Activated T-helper 9 cell treated with anti-CD3 and anti-CD28 coated beads, Interleukin-2, amount 50 U/mL, for 16 hours (primary cell): ENCODE measurements at places on chromosomes 11 and 22.
A peak's percentile ranks its signal among the peaks of the same experiment; 100 is the strongest.

GRCh38 chr11:124079631-124080326 is 35.5 kb upstream of the VWA5A start:
- no peak for DNase-seq

- DNase-seq, result no peak
Observed at GRCh38 chr11:120180551-120181232, 30.1 kb upstream of the OAF start.

GRCh38 chr11:1870721-1871466 is 18.0 kb downstream of the LSP1 start:
- peak; percentile 28 for DNase-seq

- DNase-seq, result no peak
Observed at GRCh38 chr11:4191031-4191571, 96.5 kb downstream of the RRM1 start.

DNA sequence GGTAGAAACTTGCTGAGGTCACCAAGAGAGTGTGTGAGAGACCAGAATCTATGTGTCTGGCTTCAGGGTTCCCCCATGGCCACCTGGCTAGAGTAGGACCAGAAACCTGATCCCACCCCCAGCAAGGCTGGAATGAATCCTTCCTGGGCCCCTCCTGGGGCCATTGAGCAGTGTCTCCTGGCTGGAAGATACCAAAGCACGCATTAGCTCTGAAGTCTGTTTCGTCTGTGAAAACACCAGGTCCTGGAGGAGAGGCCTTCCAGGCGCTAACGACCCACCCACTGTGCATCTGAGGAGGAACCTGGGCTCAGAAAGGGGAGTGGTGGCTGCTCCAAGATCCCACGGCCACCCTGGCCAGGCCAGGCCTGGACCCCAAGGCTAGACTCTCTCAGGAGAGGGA is 15.5 kb upstream of the TSKU start:
- no peak for DNase-seq

DNA sequence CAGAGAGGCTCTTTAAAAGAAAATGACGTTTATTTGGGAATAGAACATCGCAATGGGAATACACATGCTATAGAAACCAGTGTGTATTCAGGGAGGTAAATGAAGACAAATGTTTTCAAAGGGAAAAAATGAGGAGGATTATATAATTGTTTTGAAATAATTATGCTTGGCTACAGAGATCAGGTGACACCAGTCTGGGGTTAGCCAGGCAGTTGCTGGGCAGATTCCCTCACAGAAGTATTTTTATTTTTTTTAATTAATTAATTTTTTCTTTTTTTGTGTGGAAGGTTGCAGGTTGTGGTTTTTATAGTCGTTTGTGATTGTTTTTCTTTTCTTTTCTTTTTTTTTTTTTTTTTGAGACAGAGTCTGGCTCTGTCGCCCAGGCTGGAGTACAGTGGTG is 5.6 kb upstream of the STARD10 start:
- DNase-seq, result no peak

GRCh38 chr11:115244296-115244695 is 259.9 kb downstream of the CADM1 start:
- DNase-seq, result no peak

DNA sequence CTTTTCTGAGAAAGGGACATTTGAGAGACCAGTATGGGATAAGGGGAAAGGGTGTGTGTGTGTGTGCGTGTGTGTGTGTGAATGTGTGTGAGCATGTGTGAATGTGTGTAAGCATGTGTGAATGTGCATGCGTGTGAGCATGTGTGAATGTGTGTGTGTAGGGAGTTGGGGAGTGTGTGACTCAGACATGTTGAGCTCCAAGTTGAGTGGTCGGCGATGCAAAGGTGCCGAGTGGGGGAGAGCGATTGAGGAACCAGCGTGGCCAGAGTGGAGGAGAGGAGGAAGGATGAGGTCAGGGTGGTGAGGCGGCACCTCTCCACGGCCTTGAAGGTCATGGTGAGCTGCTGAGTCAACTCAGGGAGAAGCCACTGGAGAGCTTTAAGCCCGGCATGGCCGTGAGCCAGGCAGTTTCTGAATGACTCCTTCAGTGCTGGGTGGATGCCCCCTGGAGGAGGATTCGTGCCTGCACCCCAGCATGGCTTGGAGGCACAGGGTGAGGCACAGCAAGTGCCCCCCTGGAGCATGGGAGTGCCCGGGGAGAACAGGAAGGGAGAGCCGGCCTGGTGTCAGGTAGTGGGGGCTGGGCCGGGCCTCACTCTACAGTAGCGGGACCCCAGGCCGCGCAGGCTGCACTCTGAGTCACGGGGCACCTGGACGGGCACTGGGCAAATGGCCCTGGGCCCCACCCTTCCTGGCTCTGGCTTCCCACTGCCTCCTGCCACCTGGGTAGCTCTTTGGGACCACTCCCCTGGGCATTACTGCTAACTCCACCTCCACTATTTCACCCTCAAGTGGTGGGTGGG is 8.2 kb upstream of the CCDC88B start:
- DNase-seq, result peak; percentile 53

GRCh38 chr11:1399386-1400316 is 9.9 kb downstream of the BRSK2 start:
- DNase-seq, result no peak

DNA sequence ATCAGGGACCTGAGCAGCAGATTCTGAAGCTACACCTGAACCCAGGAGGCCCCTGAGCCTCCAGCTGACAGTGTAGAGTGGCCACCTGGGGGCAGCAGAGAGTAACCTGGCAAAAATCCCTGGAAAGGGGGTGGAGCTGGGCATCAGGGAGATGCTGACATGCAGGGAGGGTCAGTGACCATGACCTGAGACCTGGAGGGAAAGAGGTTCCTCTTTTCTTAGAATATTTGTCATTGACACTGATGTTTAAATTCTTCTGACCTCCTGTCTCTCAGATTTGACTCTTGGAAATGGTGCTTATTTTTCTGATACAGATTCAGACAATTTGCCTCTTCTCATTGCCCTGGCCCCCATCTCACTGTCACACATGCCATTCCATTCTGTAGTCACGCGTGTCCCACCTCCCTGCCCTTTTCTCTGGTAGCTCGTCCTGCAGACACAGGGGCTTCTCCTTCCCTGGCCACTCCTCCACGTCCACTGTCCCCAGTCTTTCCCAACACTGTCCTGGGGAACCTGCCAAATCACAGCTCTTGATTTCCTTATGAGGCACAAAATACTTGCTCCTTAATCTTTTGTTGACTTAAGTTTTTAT is 117.2 kb upstream of the IGLL5 start:
- peak; percentile 19 for DNase-seq

- no peak for DNase-seq
Observed at GRCh38 chr22:45291061-45291930, 6.5 kb downstream of the UPK3A start.

GRCh38 chr11:6298605-6299004 is 21.7 kb downstream of the CAVIN3 start:
- DNase-seq, result no peak

DNA sequence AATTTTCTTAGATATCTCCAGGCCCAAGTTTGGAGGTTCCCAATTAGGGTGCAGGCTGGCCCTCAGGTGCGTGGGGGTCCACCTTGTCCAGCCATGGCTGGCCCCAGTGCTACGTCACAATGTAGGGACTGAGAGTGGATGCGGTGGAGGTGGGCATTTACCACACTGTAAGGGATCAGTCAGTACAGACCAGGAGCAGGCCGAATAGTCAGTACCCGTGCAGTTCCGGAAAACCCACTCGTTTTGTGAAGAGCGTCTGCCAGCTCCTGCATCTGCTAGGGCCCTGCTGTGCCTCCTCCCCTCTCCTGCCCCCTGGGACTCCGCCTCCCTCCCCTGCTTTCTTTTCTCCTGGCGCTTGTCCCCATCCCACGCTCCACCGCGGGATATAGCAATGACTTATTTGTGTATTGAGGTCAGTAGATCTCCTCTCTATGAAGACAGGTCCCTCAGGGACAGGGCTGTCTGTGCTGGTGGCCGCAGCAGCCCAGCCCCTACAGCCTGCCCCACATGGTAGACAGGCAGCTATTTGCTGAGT is 50.4 kb upstream of the SEPTIN5 start:
- DNase-seq, result no peak

- DNase-seq, result no peak
Observed at GRCh38 chr11:86261328-86261727, 16.8 kb downstream of the EED start.

- no peak for DNase-seq
Observed at GRCh38 chr22:44920183-44920582, 89.6 kb downstream of the PHF21B start.

- DNase-seq, result no peak
Observed at GRCh38 chr11:130995266-130995665, 79.0 kb upstream of the SNX19 start.

GRCh38 chr11:83778596-83778995 is 492.4 kb upstream of the CCDC90B start:
- DNase-seq, result no peak

DNA sequence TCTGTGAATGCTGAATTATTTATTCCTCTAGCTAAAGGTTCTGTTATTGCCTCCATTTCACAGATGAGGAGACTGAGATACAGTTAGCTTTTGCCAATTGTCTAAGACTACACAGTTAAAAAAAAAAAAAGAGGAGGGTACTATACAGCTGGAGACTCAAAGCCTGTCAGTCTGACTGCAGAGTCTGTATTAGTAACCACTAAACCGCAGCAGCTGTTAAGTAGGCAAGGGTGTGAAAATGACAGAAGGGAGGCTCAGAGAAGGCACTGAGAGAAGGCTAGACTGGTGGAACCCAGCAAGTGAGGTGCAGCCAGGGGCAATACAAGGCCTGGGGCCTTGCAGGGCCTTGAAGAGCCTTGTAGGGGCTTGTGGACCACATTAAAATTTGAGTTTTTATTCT is 181.2 kb downstream of the CSNK2A3 start:
- DNase-seq, result no peak

- no peak for DNase-seq
Observed at GRCh38 chr22:35381424-35382009, 621 bp downstream of the HMOX1 start.

- no peak for DNase-seq
Observed at GRCh38 chr11:11420191-11420898, 67.3 kb upstream of the CSNK2A3 start.

- peak; percentile 65 for DNase-seq
Observed at GRCh38 chr22:50529897-50530579, at the start of gene TYMP. Gene TYMP (minus strand): TSS chr22:50530012. CDS start chr22:50529709, 303 bp downstream.

- DNase-seq, result no peak
Observed at GRCh38 chr22:45886540-45886939, 90.4 kb downstream of the WNT7B start.

DNA sequence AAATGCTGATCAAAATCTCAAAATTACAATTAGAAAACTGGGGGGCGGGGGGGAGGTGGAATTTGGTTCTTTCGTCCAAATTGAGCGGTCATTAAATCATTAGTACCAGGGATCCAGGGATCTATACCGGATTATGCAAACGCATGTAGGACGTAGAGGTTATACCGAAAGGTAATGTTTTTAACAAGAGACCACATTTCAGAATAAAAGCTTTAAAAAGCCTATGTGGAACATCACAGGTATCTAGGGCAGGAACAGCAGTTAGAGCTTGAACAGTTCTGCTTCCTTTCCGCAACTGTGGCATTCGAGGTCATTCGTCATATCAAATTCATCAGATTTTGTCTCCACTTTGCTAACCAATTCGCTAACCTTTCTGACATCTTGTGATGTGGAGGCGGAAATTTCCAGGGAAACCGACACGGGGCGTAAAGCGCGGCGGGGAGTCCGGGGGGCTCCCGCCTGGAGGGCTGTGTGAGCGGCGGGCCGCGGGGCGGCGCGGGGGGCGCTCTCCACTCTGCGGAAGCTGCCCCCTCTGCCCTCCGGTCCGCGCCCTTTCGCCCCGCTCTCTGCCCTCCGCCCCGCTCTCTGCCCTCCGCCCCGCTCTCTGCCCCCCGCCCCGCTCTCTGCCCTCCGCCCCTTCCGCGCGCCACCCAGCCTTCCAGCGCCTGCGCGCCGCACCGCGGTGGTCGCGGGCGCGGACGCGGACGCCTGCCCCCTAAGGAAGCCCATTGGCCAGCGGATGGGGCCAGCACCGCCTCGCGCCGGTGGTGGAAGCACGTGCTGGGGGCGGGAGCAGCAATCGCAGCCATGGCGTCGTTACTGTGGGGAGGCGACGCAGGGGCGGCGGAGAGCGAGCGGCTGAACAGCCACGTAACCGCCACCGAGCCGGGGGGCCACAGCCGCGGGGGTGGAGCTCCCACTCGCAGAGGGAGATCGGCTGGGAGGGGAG is at the start of gene DDX25:
TSS of gene DDX25 (plus strand) at position 798 of the 949 bp plus-strand sequence. CDS start at position 808, 10 bp downstream.
- no peak for DNase-seq

DNA sequence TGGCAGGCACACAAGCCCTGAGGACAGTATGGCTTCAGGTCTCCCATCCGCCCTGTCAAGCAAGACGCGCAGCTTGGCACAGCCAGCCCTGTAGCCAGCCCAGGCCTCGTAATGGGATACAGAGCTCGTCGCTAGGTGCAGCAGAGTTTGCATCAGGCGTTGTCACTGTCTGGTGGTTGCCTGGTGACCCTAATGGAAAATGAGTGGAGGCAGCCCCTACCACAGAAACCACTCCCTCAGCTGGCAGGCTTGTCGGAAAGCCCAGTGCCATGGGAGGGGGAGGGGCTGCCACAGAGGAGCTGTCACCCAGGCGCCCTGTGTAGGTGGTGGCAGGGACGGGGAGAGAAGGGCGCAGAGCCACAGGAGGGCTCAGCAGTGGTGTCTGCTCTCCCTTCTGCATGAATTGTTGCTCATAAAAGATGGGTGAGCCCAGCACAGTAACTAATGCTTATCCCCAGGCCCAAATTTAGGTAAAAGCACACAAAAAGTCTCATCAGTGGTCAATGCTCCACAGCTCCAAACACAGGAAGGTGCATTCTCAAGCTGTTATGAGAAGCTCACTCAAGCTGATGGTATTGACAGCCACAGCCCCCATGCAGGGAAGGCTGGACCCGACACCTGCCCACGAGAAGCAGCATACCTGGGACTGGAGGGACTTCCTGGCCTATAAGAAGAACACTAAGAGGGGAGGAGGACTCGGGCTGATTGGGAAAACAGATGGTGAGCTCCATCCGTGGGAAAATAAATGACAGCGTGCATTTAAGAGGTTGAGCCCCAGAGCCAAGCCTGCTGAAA is 164.6 kb downstream of the ETS1 start:
- DNase-seq, result peak; percentile 84

GRCh38 chr11:113179181-113179704 is 135.1 kb upstream of the TTC12 start:
- DNase-seq, result no peak

DNA sequence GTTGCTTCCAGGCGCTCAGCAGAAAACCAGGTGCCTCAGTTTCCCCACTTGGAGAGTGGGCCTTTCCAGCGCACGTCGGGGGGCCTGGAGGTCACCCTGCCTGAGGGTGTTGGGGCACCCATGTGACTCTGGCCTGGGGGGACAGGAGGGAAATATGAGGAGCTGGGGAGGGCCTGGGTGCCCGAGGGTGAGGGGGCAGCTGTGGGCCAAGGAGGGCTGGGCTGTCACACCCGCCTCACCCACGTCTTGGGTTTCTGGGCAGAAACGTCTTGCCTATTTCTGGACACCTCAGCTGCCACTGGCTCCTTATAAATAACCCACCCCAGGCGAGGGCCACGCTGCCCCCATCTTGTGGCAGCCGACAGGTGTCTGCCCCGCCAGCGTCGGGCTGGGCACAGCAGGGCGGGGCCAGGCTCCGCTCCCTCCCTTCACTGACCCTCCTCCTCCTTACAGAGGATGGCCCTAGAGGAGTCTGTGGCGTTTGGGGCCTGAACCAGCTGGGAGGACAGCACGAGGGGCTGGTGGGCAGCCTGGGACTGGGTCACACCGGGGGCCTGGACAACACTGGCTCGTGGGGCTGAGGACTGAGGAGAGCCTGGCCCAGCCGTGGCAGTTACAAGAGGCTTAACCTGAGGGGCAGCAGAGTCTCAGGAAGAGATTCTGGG is 1.5 kb downstream of the TNNT3 start:
- no peak for DNase-seq

- DNase-seq, result no peak
Observed at GRCh38 chr11:69086152-69087132, 37.7 kb downstream of the TPCN2 start.

- DNase-seq, result no peak
Observed at GRCh38 chr11:74449369-74449931, 17.9 kb downstream of the KCNE3 start.
